ENCODE measurements at places on chromosomes 3 and 15.
A peak's percentile ranks its signal among the peaks of the same experiment; 100 is the strongest.

DNA sequence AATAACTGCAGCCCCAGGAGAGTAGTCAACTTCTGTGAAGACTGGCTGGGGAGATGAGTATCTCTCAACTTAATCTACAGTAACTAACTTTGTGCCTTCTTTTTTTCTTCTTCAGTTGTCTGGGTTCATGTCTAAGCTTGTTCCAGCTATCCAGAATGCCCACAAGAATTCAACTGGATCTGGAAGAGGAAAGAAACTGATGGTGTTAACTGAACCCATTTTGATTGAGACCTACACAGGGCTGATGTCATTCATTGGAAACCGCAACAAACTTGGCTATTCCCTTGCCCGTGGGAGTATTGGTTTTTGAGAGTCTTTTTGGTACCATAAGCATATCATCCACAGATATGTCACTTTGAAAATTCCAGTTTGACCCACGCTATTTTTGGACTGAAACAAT is 148.7 kb downstream of the TPRG1 start:
- no peak for DNase-seq

DNA sequence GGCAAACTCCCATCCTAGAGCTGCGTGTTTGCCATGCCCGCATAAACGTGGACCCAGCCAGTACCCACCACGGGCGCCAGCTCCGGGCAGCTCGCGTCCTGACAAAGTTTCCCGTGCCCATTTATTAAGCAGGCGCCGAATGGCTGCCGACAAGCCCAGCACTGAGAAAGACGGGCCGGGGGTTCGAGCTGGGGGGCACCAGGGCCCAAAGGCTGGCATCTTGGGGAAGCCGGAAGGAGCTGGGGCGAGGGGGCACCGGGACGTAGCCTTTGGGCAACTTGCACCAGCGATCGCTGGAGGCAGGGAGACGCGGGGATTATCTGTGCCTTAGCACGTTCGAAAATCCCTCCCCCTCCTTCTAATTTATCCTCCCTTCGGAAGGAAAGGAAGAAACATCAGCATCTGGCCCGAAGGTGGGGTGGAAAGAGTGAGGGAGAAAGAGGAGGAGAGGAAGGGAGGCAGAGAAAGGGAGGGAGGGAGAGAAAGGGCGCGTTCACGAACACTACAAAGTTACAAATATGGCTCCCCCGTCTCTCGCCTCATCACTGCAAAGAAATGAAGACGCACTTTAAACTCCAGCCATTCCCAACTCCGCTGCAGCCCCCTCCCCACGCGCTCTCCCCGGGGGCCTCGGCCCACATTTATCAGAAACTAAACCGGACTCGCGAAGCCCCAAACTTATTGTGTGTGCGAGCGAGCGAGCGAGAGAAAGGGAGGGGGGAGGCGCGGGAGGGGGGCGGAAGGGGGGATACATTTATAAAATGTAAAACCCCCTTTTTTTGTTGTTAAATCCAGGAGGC is 1.0 kb downstream of the ANP32A start:
- DNase-seq, result peak; percentile 49

- DNase-seq, result no peak
Observed at GRCh38 chr3:117632191-117632590, 922.6 kb downstream of the TUSC7 start.

DNA sequence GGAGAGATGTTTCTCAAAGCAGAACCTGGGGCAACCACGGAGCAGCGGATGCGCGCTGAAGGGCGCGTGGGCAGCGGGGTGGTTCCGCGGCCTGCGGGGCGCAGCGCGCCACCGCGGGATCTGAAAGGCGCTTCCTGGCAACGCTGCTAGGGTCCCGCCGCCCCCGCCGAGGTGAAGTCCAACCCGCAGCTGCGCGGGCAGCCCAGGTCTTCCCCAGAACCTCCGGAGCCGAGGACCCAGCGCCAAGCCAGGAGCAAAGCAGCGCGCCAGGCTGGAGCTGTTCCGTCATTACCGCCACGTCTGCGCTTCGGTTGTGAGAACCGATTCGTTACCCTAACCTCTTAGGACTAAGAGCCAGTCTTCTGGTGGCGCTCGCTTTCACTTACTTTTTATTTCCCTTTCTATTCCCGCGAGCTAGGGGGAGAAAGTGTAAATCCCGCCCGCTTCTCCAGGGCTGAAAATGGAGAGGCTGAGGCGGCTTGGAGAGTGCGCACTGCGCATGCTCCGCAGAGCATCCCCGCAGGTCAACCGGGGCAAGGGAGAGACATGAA is 3.2 kb upstream of the GABRG3 start:
- no peak for DNase-seq

GRCh38 chr3:190000861-190001196 is 119.9 kb downstream of the P3H2 start:
- DNase-seq, result no peak

- DNase-seq, result no peak
Observed at GRCh38 chr15:44550256-44550655, 13.3 kb downstream of the EIF3J start.

DNA sequence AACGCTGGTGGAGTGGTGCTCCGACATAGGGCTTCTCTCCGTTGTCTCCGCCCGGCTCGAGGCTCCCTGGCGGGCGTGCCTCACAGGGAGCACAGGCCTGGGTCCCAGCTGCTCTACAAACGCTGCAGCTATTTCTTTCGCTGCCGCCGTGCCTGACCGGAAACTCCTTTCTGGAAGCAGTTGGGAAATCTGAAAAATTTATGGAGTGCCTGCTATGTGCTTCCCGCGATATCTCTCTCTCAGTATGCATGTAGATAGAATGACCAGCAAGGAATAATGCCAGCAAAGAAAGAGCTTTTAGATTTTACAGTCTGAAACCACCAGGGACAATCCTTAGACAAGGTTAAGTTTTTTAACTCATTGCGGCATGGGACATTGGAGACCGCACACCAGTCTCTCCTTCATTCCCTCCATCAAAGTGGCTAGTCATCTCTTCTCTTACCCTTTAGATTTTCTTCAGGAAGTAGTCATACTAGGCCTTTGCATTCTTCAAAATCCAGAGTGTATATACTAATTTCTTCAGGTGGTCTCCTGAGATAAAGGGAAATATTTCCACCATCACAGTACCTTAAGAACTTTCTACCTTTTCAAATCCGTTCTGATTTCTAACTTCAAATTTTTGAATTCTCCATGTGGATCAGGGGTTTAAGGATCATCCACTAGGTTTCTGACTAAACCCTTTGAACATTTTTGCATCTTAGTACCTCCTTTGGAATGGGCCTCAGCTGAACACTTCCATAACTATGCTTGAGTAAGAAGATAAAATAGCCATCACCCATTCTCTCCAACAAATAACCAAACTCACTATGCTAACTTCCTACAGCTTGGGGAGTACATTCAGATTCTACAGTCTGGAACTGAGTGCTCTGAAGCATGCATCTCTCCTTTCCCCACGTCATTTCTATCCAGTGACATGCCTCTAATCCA is 1.1 kb upstream of the NPHP3 start:
- DNase-seq, result no peak

DNA sequence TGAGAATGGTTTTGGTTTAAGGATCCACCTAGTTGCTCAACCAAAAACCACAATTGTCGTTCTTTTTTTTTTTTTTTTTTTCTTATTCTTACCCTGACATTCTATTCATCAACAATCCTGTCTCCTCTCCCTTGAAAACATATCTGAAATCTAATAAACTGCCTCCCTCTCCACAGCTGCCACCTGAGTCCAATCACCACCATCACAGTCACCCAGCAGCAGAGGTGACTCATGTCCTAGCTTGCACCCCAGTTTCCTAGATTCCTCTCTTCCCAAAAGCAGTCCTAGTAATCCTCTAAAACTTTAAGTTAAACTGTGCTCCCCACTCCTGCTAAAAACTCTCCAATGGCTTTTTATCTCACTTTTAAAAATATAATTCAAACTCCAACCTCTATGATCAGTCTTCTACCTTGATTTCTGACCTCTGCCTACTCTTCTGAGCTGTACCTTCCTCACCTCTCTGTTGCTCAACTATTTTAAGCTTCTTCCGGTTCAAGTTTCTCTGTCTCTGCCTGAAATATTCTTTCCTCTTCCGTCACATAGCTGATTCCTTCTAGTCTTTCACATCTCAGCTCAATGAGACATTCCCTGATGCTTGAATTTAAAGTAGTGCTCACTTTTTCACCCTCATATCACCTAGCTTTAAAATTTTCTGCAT is 33.7 kb upstream of the RBMS3 start:
- no peak for DNase-seq

DNA sequence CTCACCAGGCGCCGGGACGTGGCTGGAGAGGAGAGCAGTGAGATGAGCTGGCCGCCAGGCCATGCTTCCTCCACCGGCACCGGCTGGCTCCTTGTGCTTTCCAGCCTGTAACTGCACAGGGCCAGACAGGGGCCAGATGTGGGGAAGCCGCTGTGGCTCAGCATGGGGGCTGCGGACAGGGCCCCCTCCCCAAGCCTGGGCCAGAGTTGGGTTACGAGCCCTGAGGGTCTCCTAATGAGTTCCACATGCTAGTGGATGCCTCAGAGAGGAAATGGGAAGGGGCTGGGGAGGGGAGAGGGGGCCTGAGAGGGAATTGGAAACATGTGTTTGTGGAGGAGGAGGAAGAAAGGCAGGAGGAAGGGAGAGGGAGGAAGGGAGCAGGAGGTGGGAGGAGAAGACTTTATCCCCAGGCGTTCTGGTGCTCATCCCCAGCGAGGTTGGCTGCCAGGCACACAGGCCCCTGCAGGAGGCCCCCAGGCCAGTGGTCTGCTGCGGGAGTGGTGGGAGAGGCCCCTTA is 11.7 kb upstream of the DUSP7 start:
- DNase-seq, result no peak

GRCh38 chr3:50649451-50649931 is 25.2 kb upstream of the DOCK3 start:
- DNase-seq, result no peak

DNA sequence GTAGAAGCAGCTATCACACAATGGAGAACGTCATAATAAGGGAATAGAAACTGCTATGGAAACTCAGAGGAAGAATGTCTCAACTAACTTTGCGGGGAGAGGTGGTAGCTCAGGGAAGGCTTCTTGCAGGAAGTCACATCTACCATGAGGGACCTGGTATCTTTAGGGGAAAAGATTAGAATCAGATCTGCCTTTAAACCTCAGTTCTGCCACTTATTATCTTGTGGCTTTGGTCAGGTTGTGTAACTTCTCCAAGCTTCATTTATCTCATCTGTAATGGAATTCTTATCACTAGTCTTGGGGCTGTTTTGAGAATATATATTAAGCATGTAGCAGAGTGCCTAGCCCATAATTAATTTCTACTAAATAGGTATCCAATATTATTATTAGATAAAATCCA is 46.4 kb upstream of the PRICKLE2 start:
- DNase-seq, result no peak

GRCh38 chr15:39846108-39846507 is 63.5 kb upstream of the FSIP1 start:
- DNase-seq, result no peak

DNA sequence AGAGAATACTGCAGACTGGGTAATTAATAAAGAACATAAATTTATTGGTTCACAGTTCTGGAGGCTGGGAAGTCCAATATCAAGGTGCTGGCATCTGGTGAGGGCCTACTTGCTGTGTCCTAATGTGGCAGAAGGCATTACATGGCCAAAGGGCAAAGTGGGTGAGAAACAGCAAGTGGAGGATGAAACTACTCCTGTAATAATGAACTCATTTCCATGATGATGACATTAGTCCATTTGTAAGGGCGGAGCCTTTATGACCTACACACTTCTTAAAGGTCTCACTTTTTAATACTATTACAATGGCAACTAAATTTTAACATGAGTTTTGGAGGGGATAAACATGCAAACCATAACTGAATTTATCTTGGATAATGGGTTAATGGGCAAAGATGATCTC is 139.6 kb upstream of the SGO1 start:
- DNase-seq, result no peak

DNA sequence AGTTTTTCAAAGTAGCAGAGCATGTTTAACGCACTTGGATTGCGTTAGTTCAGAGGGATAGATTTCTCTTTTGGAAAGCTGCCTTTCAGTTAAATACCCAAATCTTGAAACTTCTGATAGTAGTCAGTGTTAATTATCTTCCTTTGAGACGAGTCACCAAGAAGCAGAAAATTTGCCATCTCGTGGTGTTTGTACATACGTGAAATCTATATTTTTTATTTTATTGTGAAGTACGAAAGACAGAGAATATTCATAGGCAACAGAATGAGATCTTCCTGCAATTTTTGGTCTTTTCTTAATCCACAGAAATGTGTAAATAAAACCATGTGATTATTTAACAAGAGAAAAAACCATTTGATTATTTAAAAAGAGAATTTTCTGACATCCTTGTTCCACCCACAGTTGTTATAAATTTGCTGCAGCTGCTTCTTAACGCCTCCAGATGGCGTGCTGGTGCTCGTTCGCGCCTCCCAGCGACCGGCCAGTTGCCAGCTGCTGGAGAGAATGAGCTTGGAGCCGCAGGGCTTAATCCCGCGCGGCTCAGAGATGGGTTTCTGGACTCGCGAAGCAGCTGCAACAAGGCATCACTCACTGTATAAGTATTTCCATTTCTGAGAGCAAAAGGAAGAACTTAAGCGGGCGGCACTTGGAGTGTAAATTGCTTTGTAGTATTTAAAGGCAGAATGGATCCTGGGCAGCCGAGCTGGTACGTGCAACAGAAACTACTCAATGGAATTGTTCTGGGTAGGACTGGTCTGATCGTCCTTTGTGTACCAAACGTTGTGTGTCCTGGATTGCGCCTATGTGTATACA is 10.5 kb upstream of the SLITRK3 start:
- peak; percentile 39 for DNase-seq

DNA sequence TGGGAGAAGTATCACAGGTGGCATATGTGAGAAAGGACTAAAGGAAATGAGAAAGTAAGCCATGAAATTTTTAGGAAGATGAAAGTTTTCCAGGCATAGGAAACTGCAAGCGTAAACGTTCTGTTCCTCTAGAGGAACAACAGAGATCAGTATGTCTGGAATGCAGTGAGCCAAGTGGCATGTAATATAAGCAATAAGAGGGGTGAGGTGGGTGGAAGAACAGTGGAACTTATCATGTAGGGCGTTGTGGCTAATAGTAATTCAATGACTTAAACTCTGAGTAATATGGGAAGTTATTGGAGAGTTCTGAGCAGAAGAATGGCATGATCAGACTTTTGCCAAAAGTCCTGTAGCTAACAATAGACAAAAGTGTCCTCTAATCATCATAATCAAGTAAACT is 902.9 kb downstream of the EPHA3 start:
- DNase-seq, result peak; percentile 88

DNA sequence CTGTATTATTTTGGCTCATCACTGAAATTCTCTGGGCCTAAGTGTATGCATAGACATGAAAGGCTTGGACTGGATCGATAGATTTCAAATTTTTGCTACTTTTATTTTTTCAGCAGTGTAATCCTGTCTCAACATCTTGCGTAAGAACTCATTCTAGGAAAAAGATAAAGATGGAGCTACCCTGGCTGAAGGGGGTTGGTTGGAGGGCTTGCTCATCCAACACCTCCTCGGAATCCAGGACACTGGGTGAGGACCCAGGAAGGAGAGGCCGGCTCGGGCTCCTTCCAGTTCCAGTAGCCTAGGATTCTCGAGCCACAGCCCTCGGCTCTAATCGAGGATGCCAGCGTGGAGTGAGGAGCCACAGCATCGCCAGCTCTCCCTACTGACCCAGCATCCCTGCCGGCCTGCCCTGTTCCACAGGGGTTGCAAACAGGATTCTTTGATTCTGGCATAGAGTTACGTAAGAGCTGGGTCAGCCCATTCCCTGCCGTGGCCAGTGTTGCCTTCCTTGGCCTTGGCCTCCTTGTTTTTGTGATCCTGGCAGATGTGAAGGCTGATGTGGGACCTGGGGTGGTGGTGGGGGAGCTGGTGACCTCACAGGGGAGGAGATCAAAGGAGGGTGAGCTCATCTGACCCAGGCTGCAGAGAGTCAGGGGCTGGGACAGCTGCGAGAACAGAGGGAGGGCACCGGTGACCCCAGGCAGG is 149.5 kb downstream of the ALDH1A2 start:
- no peak for DNase-seq

GRCh38 chr3:132160198-132160597 is 125.4 kb upstream of the CPNE4 start:
- no peak for DNase-seq
